Activated CD4-positive, alpha-beta T cell treated with anti-CD3 and anti-CD28 coated beads for 1 hour (primary cell): ENCODE measurements at places on chromosomes 12 and 14.
A peak's percentile ranks its signal among the peaks of the same experiment; 100 is the strongest.

DNA sequence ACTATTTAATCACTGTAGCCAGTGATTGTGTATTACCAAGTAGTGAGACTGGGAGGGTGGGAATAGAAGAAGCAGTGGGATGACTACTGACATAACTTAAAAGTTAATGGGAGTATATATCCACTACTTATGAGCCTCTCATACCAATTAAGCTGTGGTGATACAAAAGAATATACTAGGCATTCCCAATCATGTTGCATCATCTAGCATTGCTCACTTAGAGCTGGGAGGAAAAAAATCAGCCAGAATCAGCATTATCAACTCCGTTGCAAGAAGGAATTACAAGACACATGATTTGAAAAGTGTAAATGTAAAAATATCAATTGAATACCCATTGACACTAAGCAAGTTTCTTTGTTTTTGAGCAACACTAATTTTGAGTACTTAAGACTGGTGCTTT is 745 bp upstream of the PPP1R36 start:
- DNase-seq = no peak

- no peak for DNase-seq
These were observed 264.0 kb upstream of the HMGA2 start for GRCh38 chr12:65560286-65560685.

GRCh38 chr12:113006641-113007040 is 28.3 kb downstream of the OAS2 start:
- no peak for DNase-seq

GRCh38 chr12:110943373-110943772 is 23.0 kb upstream of the MYL2 start:
- no peak for DNase-seq

DNA sequence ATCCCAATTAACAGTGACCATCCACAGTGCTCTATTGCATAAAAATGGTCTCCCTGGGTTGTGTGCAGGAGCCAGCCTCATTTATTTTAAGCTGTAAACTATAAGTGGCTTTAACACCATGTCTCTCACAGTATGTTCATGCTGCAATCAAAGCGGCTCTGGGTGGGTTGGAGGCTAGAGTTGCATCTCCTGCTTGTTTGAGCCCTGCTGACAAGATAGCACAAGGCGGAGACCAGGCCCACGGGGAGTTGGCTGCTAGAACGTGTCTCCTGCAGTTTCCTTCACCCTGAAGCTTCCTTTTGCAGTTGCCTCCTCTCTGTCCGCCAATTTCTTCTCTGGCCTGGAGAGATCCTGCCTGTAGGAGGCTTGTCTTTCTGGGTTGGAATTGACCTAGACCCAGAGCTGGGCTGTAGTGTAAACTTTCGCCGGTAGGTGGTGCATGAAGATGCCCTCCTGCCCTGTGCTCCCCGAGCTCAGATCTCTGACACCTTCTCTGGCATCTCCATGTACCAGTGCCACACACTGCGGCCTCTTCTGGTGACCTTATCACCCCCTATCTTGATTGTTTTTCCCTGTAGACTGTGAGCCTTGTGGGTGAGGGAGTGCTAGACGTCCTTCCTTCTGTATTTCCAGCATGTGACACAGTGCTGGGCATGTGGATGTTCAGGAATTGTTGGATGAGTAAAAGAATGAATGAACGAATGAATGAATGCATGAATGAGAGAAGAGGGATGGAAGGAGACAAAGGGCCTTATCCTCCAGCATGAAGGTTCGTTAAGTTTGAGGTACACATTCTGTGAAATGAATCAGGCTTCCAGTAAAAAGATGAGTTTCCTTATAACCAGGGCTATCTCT is 10.4 kb downstream of the OTUB2 start:
- DNase-seq = peak; percentile 58

- no peak for DNase-seq
These were observed 903 bp downstream of the BRF1 start for GRCh38 chr14:105299654-105300541.

DNA sequence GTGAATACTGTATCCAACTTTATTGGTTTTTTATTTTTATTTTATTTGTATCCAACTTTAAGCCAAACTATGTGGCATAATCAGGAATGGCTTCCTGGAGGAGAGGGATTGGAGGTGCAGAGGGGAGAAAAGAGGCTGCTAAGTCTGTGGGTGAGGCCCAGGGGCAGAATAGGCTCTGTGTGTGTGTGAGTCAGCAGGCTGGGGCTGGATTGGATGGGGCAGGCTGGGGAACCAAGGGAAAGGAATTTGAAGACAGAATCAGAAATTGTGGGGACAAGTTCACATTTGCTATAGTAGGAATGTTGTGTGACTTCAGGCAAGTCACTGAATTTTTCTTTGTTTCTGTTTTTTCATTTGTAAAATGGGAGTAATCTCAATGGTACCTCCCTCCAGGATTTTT is 12.8 kb upstream of the RILPL1 start:
- no peak for DNase-seq

DNA sequence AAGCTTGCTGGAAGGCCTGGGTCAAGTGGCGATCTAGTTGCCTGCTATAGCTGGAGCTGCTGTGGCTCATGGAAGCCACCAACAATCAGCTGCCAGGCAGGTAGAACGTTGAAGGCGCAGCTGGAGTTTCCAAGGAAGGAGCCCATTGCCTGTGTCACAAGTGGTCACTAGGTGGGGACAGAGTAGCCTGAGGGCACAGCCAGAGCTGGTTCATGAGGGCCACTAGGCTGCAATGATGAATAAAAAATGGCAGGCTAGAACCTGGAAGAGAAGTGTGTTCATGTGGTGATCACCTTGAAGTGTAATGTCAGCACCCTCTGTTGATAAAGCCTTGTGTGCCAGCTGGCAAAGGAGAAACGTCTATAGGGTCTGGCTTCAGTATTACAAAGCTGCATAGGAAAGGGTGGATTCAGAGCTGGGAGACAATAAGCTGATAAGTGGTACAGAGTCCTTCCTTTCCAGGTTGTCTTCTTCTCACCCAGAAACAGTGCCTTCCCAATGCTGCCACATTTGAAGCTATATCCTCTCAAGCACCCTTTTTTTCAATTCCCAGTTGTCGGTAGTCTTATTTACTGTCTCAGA is 165.8 kb downstream of the EMP1 start:
- DNase-seq = no peak

GRCh38 chr14:72332046-72332445 is 399.8 kb downstream of the RGS6 start:
- DNase-seq = no peak

GRCh38 chr12:19927661-19928060 is 440.7 kb upstream of the PDE3A start:
- DNase-seq = no peak

DNA sequence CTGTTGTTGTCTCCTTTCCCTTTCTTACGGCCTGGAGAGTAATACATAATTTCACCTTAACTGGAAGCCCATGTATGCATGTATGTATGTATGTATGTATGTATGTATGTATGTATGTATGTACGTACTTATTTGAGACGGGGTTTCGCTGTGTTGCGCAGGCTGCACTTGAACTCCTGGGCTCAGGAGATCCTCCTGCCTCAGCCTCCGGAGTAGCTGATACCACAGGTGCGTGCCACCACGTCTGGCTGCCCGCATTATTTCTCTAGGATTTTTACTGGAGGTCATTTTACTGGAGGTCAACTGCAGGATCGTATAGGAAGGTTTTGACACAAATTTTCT is 644 bp upstream of the OS9 start:
- no peak for DNase-seq

DNA sequence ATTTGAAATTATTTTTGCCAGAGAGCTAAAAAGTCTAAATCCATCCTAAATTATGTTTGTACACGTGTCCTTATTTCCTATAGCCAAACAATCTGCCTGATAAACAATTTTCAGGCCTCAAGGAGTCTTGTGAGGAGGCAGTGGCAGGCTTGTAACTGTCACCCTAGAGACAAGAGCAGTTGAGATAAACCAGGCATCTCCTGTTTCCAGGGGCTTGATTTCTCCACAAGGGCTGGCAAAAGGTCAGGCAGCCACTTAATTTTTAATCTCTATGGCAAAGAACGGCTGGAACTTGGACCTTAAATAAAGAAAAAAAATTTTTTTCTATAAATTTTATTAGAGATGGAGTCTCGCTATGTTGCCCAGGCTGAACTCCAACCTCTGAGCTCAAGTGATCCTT is 15.5 kb downstream of the PKP2 start:
- DNase-seq = no peak

DNA sequence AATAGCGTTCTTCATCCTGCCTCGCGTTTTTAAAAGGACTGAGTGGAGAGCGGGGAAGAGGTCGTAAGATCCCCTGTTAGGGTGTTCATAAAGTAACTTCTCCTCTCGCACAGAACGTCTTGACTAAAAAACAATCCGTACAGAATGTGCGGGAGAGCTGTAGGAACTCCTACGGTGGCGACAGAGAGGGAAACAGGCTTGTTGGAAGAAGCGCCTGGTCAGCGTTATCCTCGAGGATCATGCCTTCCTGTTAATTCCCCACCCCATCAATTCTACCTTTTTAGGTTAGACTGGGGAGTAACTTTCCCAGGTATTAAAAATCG is 399 bp upstream of the WASHC4 start:
- DNase-seq = no peak

GRCh38 chr12:9991876-9992275 is 7.0 kb downstream of the CLEC1B start:
- no peak for DNase-seq

- no peak for DNase-seq
These were observed 6.8 kb downstream of the OR10A7 start for GRCh38 chr12:55227643-55228042.

DNA sequence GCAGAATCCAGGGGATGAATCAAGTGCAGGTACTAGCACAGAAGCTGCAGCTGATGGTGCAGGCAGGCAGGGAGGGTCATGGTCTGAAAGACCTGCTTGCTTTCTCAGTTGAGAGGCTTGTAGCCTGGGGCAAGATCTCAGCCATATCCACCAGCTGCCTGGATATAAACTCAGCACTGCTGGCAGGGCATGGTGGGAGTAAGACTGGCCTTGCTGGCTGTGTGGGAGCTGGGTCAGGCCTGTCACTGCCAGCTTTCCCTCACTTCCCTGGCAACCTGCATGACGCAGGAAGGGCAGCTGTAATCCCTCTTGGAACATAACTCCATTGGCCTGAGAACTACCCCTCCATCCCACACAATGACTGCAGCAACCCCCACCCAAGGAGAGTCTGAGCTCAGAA is 230.1 kb downstream of the ANO6 start:
- no peak for DNase-seq

GRCh38 chr14:91405724-91406435 is 11.7 kb downstream of the CCDC88C start:
- DNase-seq = no peak

GRCh38 chr14:102507081-102507856 is 2.3 kb downstream of the ANKRD9 start:
- DNase-seq = no peak

DNA sequence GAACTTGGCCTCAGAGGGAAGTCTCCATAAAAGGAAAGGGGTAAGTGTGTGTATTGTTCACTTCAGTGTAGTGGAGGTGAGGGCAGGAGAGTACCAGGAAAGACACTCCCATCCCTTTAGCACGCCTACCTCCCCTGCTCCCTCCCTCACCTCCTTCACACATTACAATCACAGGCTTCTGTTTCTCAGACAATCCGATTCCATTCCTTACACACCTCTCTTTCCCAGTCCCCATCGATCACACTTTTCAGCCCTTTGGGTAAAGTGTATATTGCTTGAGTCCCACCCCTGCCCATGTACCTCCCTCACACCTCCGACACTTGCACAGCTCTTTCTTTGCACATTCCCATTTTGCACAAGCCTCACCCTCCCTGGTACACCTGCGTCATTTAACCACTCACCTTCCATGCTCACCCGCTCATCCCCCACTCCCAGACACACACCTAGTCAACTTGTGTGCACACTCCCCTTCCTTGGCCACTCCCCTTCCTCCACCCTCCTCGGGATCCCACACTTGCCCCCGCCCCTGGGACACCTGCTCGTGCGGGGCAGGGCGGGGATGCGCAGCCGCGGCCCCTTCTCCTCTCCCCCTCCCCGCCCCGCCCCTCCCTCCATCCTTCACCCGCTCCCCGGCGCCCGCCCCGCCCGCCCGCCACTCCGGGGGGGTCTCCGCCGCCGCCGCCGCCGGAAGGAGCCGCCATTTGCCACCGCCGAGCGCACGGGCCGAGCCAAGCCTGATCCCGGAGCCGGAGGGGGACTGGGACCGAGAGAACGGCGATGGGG is at the start of gene MARCHF9:
Gene MARCHF9 (plus strand): TSS at position 693 of the 783 bp plus-strand sequence. CDS start 426 bp downstream, outside the sequence.
- DNase-seq = peak; percentile 73

GRCh38 chr12:56695327-56696101 is 7.4 kb upstream of the PTGES3 start:
- no peak for DNase-seq

DNA sequence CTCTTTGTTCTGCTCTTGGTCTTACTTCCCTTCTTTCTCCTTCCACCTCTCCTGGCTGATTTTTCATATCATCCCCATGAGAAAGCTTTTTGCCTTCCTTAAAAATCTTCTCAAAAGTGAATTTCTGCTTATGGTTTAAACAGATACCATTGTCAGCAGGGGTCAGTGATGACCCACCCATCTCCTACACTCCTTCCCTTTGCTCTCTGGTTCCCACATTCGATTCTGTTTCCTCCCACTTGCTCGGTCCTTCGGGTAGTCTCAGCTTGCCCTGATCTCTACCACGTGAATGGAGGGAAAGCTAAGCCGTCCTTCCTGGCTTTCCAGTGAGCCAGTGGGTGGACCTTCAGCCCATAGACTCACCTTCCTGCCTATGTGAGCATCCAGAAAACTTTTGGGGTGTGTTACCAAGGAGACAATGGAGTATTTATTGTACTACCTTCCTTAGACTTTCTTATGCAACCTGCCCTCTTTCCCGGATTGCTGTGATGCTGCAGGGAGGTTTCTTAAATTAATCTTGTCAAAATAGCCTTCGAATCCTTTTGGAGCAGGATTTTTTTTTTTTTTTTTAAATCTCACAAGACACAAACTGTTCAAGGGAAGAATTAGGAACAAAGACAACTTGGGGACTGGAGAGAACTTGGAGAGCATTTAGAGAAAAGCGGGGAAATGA is 306.3 kb downstream of the CACNA1C start:
- no peak for DNase-seq

DNA sequence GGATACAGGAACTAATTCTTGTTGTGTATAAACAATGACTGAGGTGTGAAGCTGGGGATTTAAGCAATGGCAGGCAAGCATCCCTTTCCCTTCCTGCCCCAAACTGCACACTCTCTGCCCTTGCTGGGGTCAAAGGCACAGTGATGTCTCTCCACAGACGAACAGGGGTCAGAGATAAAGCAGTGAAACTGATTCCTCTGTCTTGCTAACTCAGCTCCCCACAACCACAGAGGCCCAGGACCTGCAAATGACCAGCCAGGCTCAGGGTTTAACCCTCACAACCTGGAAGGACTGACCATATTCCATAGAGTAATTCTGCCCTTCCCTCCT is 67.2 kb downstream of the CCDC88C start:
- no peak for DNase-seq

- DNase-seq = no peak
These were observed 18.0 kb downstream of the PLEKHH1 start for GRCh38 chr14:67551123-67551522.

DNA sequence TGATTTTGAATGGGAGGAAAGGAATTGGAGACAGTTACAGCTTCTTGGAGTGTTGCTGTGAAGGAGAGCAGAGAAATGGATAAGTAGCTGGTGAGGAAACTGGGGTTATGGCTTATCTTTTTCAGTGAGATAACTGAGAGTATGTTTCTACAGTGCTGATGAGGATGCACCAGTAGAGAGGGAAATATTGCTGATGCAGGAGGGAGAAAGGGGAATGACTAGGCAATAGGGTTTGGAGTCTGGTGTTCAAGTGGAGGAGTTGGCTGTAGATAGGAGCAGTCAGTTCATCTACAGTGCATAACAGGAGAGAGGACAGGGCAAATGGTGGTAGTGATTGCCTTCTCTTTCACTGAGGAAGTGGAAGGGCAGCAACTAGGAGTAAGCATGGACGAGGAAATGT is 33.0 kb downstream of the SPATS2 start:
- DNase-seq = no peak

- no peak for DNase-seq
These were observed 340.2 kb downstream of the AEBP2 start for GRCh38 chr12:19779395-19780056.
